Fibroblast of skin of right biceps (primary cell): ENCODE measurements at places on chromosomes 12 and 14.
A peak's percentile ranks its signal among the peaks of the same experiment; 100 is the strongest.

DNA sequence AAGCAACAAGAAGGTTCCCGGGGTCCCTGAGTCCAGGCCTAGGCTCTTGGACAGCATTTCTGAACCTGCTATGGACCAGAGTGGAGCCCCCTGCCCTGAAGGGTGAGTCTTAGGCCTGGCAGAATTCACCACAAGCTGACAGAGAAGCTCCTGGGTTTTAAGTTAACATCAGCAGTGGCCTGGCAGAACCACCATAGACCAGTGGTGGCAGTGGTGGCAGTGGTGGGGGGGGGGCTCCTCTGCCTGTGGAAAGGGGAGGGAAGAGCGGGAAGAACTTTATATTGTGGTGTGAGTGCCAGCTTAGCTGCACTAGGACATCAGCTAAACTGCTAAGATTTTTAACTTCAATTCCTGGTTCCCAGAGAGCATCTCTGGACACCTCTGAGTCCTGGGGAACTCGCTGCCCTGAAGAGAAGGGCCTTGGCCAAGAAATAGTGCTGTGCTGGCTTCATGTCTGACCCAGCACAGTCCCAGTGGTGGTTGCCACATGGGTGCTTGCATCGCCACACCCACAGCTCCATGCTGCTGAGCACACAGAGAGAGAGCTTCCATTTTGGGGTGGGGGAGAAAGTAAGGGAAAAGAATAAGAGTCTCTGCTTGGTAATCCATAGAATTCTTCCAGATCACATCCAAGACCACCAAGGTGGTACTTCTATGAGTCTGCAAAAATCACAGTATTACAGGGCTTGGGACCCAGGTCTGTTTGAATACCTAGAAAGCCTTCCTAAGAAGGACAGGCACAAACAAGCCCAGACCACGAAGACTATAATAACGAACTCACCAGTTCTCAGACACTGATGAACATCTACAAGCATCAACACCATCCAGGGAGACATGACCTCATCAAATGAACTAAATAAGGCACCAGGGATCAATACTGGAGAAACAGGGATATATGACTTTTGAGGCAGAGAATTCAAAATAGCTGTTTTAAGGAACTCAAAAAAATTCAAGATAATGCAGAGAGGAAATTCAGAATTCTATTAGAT, 20.4 kb upstream of the RNF212B start:
- DNase-seq, result no peak

DNA sequence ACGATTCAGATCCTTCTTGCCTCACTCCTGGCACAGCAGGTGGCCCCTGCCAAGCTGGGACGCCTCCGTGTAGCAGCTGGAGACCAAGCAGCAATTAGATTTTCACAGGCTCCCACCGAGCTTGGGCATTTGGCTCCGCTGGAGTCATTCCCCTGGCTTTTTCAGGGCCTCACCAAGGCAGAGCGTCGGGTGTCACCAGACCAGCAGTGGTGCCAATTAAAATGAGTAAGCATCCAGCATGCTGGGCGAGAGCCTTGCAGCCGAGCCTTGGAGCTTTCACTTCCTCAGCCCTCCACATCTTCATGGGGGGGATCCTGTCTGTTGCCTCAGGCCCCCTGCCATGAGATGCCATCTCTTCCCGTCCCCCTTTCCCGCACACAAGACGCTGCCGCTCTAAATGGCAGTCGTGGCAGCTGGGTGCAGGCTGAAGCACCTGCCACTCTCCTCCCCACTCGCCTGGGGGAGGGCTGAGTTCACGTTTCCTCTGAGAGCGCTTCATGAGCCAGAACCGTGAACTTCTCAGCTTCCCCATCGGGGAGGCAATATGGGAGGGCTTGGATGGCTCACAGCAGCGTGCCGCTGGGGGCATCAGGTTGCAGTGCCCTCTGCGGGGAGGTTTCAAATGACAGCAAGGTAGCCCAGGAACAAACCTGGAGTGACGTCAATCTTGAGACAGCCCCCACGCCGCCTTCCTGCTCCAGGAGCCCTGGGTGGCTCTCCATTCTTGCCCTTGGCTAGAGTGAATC, 11.7 kb downstream of the TPCN1 start:
- DNase-seq, result peak; percentile 32

DNA sequence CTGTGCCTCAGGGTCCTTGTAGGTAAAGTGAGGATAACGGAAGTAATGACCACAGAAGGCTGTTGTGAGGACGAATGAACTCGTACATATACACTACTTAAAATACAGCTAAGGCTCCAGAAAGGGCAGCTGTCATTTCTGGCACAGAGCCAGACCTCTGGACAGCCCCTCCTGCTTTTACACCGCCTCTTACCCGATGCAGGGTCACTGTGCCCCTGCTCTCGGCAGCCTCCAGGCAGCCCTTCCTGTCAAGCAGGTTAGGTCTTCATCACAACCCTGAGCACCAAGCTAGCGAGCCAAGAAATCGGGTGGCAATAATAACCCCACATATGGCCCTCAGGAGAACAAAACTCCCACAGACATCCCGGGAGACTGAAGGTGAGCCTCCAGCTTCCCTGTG, 8.5 kb downstream of the TMEM229B start:
- no peak for DNase-seq

DNA sequence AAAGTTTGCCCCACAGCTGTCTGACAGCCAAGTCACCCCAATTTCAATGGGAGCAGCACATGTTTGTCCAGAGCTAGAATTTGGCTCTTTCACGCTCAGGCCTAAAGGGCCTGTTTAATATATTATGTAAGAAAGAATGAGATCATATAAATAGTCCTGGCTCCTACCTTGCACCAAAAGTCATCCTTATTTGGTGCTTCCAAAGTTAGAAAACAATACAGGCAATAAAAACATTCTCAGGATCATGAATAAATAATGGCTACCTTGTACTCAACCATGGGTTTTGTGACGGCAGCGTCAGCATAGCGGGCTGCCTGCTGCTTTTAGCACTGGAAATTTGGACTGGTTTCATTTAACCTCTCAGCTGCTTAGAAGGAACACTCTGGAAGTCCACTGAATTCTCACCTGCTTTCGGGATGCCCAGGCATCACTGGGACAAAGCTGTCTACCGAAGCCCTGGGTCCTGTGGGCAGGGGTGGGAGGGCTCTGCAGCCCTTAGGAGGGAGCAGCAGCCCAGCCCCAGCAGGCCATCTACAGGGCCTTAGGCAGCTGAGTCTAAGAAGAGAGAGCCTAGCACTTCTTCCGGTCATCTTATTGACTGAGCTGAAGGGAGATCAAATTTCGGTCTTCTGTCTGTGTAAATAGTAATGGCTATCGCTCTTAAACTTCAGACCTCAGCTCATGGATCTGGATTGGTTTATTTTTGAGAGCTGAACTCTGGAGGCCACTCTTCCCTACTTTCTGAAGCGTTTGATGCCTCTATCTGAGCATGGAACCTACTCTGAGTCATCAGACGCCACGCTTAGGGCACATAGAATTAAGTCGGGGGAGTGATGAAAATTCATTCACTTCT, 106.5 kb downstream of the SAMD4A start:
- peak; percentile 51 for DNase-seq
